ENCODE measurements at places on chromosomes 16 and 17. TPM values are rescaled to one million over a fixed set of nuclear protein-coding genes. Genes with fewer than 3 reads are reported as not detected.

NPIPB6 gene
- 1.4 TPM for total RNA-seq

ZFP90 gene
- total RNA-seq, result 12.2 TPM

- peak; percentile 65 for DNase-seq
These were observed 1.8 kb upstream of the BCAR1 start for GRCh38 chr16:75252946-75253911.

DNA sequence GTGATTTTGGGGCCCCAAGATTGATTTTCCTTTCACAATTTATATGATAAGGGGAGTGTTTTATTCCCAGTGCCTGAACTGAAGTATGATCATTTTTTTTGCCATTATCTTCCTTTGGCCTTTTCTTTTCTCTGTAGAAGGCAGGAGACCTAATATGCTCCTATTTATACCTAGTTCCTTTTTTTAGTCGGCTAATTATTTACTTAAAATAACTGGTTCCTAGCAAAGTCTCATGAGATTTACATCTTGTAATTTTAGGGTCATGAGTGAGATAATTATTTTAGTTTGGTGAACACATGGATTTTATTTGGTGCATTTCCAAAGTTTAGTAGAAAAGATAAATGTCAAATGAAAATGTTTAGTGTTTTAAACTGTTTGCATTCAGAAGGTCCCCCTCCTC, 24.8 kb downstream of the SEC14L1 start:
- no peak for DNase-seq

RASD1 gene
- 43.4 TPM for total RNA-seq

- peak; percentile 97 for DNase-seq
These were observed 5.3 kb downstream of the RNF166 start for GRCh38 chr16:88700636-88701482.

DNA sequence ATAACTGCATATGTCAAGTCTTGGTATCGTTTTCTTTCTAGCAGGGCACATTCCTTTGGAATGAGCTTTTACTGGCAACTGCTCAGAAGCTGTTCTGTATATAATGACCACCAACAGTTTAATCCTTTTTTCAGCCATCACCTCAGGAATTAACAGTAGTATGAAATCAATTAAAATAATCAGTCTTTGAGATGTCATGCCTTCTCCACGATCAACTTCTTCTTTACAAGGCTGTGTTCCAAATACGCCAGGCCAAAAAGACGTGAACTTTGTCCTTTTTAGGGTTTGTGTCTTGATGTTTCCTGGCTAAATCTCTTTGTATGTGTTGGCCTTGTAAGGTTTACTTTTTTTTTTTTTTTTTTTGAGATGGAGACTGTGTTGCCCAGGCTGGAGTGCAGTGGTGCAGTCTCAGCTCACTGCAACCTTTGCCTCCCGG, 54.9 kb downstream of the ABCC1 start:
- no peak for DNase-seq

GRCh38 chr17:79482727-79483521, 127.9 kb downstream of the RBFOX3 start:
- no peak for DNase-seq
